ENCODE measurements at places on chromosomes 2 and 18.

DNA sequence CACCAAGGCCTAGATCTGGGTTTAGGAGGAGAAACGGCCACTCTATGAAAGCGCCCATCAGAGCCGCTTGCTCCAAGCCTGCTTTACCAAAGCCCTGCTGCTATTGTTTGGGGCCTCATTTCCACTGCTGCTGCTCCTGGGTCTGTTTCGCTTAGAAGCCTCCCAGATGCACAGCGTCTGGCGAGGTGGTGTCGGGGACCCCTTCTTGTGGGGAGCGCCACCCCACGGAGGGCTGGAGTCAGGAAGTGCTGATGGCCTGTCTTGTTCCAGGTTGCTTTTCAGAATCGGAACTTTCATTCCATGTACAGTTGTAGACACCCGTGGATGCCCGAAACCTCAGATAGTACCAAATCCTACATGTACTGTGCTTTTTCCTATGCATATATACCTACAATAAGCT, 204.9 kb upstream of the TWIST2 start:
- DNase-seq, result no peak

GRCh38 chr2:217623281-217623912, 379.4 kb downstream of the TNS1 start:
- no peak for DNase-seq

GRCh38 chr2:74026687-74027241, 42.1 kb downstream of the TET3 start:
- DNase-seq, result no peak

GRCh38 chr2:70420143-70420542, 118.3 kb upstream of the FAM136A start:
- DNase-seq, result no peak

DNA sequence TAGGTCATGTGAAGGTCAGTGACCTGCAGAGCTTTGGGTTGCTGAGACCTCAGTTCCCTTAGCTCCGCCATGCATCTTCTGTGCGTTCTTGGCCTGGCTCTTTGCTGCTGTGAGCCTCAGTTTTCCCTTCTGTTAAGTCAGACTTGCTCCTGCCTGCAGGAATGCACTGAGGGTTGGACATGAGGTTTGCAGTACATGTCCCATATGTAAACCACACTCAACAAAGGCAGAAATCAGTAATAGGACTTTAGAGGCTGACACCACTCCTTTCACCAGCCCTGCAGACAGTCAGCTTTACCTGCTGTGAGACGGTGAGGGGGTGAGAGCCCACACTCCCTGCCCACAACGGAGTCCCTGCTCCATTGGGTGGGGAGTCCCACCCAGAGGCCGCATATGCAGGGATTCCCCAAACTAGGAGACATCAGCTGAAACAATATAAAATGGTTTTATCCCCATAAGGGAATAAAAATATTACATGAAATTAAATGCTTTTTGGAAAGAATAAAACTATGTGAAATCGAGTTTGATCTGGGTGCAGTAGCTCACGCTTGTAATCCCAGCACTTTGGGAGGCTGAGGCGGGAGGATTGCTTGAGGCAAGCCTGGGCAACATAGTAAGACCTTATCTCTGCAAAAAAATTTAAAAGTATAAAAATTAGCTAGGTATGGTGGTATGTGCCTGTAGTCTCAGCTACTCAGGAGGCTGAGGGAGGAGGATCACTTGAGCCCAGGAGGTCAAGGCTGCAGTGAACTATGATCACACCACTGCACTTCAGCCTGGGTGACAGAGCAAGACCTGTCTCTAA, 55.1 kb downstream of the MYO7B start:
- DNase-seq, result no peak

- no peak for DNase-seq
Observed at GRCh38 chr2:65276609-65277008, 49.0 kb downstream of the ACTR2 start.

- no peak for DNase-seq
Observed at GRCh38 chr2:240207661-240208060, 67.2 kb upstream of the OTOS start.

DNA sequence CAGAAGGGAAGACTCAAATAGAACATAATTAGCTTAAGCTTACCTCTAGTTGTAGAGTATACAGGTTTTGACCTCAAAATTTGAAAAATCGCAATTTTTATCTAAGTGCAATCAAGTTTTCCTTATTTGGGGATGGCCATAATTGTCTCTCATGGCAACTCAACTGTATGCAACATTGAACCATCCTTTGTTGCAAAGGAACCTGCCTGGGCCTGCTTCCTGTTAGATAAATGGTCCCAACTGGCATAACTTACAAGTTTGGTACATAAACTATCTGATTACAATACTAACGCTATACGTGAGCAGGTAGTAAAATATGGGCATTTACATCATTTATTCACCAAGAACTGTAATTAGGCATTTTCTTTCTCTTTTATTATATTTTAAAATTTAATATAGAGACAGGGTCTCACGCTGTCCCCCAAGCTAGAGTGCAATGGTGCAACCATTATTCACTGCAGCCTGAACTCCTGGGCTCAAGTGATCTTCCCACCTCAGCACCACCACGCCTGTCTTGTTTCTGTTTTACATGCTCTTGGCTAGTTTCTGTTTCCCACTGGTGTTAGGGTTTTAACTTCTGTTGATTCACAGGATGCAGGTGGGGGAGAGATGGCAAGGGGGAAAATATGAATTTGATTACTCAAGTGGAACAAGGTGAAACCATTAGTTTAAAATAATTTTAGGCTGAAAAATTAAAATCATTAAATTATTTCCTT, 55.3 kb upstream of the B3GNT2 start:
- DNase-seq, result no peak

GRCh38 chr2:181892799-181893435, 1.4 kb downstream of the ITPRID2 start:
- DNase-seq, result peak; percentile 38

DNA sequence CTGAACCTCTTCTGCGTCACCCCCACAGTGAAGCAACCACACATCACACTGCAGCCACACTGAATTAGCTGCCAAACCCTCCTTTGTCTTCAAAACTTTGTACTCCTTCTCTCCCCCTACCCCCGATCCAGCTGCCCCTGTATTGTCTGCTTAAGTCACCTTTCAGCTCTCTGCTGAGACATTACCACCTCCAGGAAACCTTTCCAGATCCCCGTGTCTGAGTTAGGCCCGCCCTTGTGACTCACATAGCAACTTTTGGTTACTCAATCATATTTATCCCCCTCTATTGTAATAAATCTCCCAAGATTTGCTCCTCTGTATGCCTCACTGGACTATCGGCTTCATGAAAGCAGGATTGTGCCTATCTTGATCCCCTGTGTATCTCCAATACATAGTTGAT, 82.8 kb upstream of the CDCA7 start:
- no peak for DNase-seq

- DNase-seq, result no peak
Observed at GRCh38 chr18:63185984-63186383, 133.6 kb downstream of the BCL2 start.

- no peak for DNase-seq
Observed at GRCh38 chr2:236657801-236658200, 88.2 kb downstream of the ACKR3 start.

- DNase-seq, result no peak
Observed at GRCh38 chr2:18861951-18862350, 272.6 kb upstream of the NT5C1B start.

- no peak for DNase-seq
Observed at GRCh38 chr2:106057206-106057605, 136.9 kb downstream of the UXS1 start.

Measured in HCT116 (cell line).